ENCODE measurements at places on chromosomes 6 and 20.

DNA sequence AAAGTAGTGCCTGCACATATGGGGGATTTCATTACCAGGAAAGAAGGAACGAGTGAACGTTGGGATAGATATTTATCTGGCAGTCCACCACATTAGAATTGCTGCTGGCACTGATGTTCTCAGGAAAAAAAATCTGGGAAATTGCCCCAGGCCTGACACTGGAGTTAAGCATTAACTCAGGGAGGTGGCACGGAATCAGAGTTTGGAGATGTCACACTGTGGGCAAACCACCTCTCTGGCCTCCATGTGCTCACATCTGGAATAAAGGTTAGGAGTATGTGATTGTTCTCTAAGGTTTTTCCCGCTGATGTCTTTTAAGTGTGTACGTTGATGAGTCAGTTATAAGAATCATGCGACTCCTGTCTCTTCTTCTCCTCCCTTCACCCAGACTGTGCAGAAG, 7.9 kb downstream of the TGM3 start:
- DNase-seq, result no peak

DNA sequence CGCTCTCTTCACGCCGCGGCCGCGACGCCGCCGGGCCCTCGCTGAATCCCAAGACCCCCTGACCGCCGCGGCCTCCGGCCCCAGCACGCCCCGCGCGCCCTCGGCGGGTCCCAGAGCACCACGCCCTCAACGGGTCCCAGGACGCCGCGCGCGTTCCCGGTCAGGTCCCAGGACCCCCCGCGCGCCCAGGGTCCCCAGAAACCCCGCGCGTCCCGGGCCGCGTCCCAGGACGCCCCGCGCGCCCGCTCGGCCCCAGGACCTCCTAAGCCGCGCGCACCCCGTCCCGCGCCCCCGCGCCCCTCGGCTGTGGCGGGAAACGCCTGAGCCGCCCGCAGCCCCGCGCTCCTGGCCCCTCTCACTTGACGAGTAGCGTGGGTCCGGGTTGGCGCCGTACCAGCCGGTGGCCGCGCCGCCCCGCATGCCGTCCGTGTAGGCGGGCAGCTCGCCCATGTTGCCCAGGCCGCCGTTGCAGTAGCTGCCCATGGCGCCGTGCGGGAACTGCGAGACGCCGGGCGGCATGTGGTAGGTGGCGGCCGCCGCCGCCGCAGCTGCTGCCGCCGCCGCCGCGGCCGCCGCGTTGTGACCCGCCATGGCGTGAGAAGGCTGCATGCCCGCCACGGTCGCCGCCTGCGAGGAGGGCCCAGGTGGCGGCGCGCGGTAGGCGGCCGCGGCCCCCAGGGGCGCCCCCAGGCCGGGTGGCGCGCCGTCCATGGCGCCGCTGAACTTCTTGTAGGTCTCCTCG, 556 bp downstream of the NKX2-4 start:
- DNase-seq, result no peak

GRCh38 chr6:161622779-161623178, 348.9 kb upstream of the AGPAT4 start:
- DNase-seq, result no peak

DNA sequence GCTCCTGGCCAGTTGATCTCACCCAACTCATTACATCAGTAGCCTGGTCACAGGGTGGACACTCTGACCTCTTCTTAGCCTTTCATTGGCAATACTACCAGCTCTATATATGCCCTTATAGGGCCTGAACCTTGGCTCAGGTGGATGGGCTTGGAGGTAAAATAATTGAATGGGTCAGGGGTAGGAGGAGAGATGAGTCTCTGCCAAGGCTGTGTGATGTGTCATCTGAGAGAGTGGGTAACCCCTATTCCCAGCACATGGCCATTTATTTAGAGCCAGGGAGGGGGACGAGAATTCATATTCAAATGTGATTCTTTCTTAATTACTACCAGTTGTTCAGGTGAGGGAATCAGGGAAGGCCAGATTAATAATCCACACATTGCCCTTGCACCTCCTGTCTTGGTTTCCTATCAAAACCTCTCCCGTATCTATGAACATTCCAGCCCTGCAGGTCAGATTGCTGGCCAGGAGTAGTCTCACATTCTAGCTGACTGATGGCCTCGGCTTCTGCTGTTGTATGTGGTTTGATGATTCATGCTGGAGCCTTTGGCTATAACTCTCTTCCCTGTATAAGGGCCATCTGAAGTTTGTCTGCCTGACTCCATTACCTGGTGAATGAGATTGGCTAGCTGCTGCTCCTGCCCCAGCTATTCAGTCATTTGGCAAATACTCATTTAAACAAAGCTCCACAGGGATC, 13.4 kb downstream of the C20orf173 start:
- DNase-seq, result no peak

DNA sequence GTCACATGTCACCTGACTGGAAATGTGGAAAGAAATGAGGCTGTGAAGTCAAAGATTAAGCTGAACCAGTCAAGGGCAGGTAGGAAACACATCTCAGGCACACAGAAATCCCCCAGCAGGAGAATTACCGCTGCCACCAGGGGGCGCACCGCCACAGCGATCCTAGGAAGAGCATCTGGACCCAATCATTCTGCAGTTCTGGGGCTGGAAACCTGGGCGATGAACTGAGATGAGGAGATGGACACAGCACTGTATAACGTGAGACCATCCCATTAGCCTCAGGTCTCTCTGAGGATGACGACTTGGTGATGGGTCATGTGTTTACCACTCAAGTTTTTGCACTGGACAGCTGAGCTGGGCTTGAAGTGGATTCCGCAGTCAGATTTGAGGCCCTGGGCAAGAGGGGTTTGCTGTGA, 6.5 kb upstream of the SLC24A3 start:
- no peak for DNase-seq

- no peak for DNase-seq
Observed at GRCh38 chr20:4041748-4042411, 26.5 kb upstream of the RNF24 start.

DNA sequence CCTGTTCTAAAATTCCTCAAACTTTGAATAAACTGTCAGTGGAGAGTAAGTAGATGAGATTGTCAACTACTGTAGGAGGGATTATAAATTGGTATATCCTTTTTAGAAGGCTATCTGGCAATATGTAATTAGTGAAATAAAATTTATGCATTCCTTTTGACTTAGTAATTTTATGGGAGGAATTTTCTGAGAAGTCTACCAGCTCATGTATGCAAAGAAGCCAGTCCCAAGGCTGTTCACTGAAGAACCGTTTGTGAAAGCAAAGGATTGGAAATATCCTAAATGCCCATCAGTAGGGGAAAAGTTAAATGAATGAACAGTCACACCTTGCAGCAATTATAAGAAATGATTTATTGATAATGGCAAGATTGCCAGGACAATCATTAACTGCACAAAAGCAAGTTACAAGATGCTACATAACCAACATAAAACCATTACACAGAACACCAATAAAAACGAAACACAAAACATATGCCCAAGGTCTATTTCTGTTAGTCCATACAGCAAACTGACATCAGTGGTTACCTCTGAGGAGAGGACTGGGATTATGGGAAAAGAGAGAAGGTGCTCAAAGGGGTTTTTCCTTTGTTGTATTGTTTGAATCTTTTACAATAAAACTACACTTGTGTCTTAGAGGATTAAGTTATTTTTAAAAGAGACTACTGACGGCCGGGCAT, 4.6 kb upstream of the DSTN start:
- no peak for DNase-seq

DNA sequence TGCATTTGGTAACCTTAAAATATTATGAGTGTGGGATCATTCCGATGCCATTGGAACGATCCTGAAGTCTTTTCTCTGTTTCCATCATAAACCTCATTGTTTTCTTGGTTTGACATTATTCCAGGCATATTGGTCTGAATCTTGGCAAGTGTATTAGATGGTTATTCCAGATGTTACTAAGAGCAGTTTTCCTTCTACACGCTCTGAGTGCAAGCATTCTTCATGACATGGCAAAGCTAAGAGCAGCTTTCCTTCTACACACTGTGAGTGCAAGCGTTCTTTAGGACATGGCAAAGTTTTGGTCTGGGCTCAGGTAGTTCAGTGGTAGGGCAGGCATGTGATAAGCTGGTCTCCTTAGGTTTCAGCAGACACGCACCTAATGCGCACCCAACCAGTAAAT, 53.0 kb downstream of the SMOC2 start:
- no peak for DNase-seq

- no peak for DNase-seq
Observed at GRCh38 chr6:136950436-136951126, 28.5 kb downstream of the SLC35D3 start.

GRCh38 chr20:42432496-42433334, 757.0 kb downstream of the PTPRT start:
- no peak for DNase-seq

GRCh38 chr6:122400121-122400450, 634 bp downstream of the HSF2 start:
- DNase-seq, result no peak

GRCh38 chr6:151186804-151187330, 52.9 kb upstream of the AKAP12 start:
- DNase-seq, result no peak

GRCh38 chr6:156988276-156989158, 211.3 kb downstream of the ARID1B start:
- no peak for DNase-seq

DNA sequence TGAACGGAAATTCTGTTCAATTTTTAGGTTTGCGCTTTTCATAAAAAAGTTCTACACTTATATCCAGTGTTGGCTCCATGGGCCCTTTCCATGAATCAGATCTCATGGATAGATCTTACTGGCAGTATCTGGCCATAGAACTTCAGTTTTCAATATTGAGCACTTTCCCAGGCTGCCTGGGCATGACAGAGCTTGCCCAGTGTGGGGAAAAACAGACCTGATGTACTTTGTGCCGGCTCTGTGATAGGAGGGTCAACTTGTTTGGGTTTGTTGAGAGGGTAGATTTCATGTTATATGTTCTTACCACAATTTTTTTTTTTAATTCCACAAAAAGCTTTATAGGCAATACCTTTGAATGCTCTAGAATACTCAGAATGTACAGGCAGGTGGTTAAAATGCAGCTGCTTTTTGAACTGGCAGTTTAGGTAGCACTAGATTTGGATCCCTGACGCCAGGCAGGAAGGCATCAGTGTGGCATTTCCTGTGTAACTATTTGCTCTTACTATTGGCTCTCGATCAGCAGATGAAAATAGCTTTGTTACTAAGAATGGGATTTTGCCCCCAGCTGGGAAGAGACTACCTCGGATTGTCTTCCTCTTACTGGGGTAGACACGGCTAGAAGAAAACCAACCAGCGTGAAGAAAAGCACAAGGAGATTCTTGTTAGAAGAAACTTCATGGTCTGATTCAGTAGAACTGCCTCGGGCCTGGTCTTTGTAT, 404.9 kb upstream of the SOX4 start:
- no peak for DNase-seq

DNA sequence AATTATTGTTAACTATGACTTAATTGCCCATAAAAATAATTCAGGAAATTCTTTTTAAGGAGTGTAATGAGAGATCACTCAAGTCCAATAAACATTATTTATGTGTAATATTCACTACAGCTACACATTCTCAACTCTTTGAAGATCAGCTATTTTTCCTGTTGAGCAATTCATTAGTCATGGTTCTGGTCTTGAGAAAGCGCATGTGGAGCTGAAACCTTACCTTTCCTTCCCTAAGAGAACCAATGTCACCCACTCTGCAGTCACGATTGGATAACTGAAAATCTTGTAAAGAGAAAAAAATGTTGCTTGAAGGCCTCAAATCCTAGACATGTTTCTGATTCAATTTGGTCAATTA, 736.9 kb upstream of the MARCKS start:
- DNase-seq, result no peak

- DNase-seq, result no peak
Observed at GRCh38 chr20:4013041-4013440, 2.3 kb downstream of the RNF24 start.

- DNase-seq, result no peak
Observed at GRCh38 chr6:136487759-136488425, 62.3 kb downstream of the MAP7 start.

DNA sequence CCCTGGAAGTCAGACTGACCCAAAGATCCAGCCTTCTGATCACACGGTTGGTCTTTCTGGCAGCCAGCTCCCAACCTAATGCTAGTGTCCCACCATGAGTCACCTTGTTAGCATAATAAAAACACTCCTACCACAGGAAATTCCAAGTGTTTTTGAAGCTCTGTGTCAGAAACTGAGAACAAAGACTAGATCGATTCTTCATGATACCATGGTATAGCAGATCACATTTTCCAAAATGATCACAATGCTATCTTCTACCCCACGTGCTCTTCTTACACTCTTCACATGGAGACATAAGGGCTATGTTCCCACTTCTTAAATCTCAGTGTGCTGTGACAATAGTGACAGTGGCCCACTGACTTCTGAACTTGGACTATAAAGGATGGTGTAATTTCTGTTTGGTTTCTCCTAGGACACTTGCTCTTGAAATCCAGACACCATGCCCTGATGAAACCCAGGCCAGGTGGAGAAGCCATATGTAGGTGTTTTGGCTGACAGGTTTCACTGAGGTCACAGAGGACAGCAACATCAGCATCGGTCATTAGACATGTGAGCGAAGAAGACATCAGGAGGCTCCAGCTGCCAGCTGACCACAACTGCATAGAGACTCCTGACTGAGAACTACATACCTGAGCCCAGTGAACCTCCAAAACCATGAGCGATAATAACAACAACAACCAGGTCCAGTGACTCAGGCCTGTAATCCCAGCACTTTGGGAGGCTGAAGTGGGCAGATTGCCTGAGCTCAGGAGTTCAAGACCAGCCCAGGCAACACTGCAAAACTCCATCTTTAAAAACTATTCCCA, 57.5 kb downstream of the MKKS start:
- DNase-seq, result no peak

- DNase-seq, result no peak
Observed at GRCh38 chr6:56526860-56527544, 115.7 kb downstream of the DST start.

DNA sequence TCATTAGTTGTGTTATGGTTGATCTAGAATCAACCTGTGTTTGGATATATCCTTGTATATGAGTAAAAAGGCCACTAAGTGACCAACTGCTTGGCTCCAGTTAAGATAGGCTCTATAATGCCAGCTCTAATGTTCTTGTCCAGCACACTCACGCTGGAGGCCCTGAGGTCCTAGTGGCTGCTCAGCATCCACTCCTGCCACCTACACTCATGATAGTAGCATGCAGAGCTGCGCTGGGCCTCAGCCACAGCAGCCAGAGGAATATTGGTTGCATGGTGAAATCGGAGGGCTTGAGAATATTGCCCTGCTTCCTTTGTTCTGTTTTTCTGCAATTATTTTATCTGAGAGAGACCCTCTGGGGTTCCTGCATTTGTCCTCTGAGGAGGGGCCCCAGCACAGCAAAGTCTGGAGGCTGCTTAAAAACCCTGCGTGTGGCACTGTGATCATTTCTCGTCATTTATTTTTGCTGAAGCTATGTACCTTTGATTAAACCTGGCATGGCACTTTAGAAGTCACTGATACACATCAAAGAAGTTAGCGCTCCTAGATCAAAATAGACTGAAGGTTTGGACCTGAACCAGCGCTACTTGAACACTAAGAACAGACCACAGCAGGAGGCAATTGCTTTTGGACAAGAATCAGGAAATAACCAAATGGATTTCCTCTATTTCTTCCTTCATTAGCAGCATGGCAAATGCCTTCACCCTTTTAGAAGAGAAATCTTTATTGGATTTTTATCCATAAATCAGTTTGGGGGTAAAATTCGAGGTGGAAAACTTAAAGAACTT, 398.4 kb upstream of the ID4 start:
- no peak for DNase-seq
